Hematopoietic multipotent progenitor cell treated with erythropoietin and hydrocortisone succinate and interleukin-3 and kit ligand, for 6 days (in vitro differentiated cells): ENCODE measurements at places on chromosomes 5 and 9.

DNA sequence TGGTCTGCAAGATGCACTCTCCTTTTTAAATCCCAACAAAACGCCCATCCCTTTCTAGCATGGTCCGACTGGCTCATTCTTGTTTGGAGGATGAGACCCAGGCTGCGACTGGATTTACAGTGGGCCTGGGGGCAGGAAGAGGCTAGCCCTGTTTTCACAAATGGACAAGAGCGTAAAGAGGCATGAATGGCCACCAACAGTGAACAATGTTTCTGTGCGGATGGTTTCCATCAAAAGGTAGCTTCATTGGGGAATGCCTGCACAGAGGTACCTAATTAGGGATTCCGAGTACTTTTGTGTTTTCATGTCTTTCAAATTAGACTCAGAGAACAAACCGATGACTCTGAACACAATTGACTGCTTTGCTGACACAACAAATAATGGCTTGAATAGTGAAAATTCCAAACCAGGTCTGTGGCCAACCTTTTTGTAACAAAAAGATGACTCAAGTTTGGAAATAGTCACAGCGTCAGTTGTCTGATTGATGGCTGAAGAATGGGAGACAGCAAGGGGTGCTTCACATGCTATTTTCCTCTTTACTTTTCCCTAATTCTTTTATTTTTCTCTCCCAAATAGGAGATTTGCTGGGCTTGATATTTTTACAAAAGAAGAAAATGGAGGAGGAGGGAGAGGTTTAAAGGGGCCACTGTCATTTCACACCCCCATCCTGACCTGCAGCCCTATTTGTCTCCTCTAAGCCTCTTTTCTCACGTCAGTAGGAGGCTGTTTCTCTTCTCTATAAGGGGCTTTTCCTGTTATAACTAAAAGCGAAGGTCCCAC is 208.1 kb upstream of the S1PR3 start:
- DNase-seq, result no peak

GRCh38 chr5:138770291-138770690 is 17.1 kb downstream of the CTNNA1 start:
- no peak for DNase-seq

DNA sequence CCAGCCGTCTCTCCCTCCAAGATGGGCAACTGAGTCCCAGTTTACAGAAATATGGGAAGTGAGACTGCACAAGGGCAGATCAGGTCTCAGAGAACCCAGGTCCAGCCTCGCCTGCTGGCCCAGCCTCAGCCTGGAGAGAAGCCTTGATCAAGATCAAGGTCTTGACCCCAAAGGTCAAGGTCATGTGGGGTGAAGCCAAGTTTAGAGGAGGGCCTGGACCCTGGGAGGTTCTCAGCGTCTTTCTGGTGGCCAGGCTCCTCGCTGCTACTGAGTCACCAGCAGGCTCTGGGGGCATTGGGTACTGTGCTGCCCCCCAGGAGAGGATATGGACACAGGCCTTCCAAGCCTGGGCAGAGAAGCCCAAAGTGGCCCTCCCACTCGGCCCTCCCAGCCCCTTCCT is 8.8 kb downstream of the IPPK start:
- DNase-seq, result no peak

- no peak for DNase-seq
Observed at GRCh38 chr5:27590503-27590902, 552.1 kb upstream of the CDH9 start.

DNA sequence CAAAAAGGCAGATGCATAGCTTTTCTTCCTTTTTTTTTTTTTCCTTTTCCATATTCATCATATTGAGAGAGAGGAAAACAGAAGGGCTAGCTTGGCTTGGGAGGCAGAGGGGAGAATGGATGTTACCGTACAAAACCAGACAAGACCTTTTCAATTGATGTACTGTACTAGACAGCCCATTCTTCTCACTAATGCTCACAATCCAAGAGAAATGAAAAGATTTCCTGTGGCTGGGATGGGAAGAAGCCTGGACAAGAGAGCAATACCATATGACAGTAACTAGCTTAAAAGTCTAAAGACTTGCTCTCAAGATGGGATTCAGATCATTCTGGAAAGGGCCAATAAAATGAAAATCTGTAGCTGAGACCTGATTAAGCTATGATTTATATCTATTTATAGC is 3.4 kb downstream of the CEMIP2 start:
- DNase-seq, result no peak

DNA sequence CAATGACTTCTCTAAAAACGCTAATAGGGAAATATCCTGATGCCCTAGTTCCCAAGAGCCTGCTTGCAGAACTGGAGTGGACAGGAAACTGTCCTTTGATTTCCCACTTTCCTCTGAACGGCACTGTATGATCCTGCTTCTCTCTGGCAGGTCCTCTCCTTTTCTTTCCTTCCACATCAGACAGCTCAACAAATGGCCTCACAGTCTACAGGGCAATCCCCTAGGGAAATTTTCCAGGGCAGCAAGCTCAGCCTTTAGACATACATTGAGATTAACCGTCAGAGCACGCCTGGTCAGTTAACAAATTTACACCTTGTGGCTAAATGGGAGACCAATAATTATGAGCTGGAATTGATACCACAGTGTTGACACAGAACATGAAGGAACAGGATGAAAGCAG is 164.9 kb downstream of the SLC24A2 start:
- no peak for DNase-seq

GRCh38 chr9:121947775-121948174 is 145.3 kb downstream of the TTLL11 start:
- DNase-seq, result no peak

DNA sequence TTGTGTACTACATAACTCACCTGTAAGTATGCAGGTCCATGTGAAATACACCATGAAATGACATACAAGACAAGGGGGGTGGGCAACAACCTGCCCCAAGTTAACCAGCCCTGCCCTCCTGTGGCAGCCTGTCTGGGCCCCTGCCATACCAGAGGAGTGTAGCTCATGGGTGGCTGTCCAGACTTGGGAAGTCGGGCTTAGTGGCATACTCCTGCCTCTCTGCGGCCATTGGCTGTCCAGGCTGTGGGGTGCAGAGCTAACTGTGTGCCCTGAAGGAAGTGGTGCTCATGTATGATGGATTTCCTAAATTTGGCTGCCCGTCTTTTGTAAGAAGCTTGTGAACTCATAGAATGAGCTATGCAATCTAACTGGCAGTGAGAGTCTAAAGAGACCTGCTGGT is 47.0 kb downstream of the GPR107 start:
- DNase-seq, result no peak

DNA sequence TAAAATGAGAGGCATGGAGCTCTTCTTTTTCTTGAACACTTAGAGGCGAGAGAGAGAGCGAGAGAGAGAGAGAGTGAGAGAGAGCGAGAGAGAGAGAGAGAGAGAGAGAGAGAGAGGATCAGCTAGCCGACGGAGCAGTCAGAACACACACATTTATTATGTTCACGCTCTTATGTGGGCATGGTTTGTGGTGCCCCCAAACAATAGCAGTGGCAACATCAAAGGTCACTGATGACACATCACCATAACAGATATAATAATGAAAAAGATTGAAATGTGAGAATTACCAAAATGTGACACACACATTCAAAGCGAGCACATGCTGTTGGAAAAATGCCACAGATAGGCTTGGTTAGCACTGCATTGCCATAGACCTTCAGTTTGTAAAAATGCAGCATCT is 116.1 kb downstream of the KDM4C start:
- DNase-seq, result no peak

GRCh38 chr5:2261004-2261703 is 378.4 kb upstream of the IRX4 start:
- DNase-seq, result no peak

- no peak for DNase-seq
Observed at GRCh38 chr9:137943655-137944054, 66.1 kb downstream of the CACNA1B start.

DNA sequence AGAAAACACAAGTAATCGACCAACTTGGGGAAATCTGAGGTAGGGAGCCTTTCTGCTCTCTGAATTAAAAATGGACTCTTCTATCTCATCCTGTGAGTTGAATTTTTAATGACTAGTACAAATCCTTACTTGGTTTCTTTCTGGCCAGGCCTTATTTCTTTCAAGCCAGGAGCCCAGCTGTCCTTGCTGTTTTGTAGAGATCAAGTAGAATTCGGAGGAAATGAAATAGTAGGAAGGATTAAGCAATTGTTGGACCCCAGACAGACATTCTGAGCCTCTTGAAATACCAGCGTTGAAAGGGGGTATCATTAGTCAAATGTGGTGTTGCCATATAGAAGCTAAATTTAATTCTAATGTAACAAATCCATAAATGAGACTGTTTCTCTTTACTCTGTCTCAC is 53.7 kb upstream of the SMIM15 start:
- no peak for DNase-seq

GRCh38 chr5:12292610-12293204 is 388.5 kb upstream of the CTNND2 start:
- DNase-seq, result peak; percentile 54

DNA sequence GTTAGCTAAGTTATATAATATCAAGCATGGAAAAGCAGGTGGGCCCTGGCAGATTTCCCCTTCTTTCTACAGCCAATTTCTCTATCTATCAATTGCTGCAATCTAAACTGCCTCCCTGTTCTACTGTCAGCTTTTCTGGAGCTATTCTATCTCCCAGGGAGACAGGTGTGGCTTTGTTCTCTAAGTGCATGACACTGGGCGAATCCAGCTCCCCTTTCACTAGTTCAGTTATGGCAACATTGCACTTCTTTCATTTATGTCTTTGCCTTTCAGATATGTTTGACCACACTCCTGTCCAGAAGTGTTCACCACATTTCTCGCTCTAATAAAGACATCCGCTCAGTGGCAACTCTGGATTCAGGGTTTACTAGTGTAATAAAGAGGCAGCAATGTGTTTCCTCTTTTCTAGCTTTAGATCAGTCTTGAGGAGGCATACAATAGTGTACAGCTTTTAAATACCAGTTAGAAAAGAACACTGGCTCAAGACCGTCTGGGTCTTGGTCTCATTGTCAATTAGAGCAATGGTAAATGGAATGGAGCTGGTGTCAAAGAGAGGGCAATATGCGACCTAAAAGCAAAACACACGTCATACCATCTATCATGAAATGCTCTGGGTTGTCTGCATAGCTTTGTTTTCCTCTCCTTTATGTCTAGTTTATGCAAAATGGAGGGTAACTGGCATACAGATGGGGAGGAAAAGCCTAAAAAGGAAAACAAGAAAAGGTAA is 197.0 kb downstream of the SLF1 start:
- DNase-seq, result no peak

GRCh38 chr5:124176692-124177091 is 569.7 kb downstream of the ZNF608 start:
- no peak for DNase-seq

DNA sequence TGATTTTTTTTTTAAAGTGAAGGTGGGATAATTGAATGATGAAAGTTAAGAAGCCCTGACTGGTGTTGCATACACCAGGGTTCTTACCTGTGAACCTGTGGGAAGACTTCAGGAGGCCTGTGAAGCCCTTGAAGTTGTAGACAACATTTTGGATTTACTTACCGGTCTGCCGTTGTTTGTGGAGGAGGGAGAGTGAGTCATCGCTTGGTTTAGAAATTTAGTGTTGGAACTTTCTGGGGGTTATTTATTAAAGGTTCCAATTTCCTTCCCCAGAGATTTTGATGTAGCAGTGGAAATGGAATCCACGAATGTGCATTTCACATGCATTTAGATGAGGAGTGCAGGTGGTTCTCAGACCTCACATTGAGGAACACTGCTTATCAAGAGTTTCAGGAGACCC is 49.6 kb downstream of the ARHGAP26 start:
- no peak for DNase-seq

DNA sequence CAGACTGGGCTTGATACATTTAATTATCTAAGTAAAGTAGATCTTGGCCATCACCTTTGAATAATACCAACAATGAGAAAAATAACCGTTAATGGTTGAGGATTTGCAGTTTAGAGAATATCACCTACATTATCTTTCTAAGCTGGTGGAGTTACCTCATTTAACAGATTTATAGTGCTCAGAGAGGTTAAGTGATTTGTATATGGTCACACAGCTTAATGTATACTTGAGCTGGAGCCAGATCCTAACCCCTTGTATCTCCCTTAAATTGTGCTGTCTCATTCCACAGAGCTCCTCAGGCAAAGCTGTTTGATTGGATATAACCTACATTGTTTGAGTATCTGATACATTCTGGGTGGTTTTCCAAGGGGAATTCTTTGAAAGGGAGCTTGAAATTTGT is 57.8 kb downstream of the INSYN2B start:
- DNase-seq, result no peak

- DNase-seq, result no peak
Observed at GRCh38 chr5:102759700-102760099, 4.6 kb downstream of the PAM start.

- DNase-seq, result no peak
Observed at GRCh38 chr5:56746553-56747339, 68.6 kb upstream of the MAP3K1 start.

DNA sequence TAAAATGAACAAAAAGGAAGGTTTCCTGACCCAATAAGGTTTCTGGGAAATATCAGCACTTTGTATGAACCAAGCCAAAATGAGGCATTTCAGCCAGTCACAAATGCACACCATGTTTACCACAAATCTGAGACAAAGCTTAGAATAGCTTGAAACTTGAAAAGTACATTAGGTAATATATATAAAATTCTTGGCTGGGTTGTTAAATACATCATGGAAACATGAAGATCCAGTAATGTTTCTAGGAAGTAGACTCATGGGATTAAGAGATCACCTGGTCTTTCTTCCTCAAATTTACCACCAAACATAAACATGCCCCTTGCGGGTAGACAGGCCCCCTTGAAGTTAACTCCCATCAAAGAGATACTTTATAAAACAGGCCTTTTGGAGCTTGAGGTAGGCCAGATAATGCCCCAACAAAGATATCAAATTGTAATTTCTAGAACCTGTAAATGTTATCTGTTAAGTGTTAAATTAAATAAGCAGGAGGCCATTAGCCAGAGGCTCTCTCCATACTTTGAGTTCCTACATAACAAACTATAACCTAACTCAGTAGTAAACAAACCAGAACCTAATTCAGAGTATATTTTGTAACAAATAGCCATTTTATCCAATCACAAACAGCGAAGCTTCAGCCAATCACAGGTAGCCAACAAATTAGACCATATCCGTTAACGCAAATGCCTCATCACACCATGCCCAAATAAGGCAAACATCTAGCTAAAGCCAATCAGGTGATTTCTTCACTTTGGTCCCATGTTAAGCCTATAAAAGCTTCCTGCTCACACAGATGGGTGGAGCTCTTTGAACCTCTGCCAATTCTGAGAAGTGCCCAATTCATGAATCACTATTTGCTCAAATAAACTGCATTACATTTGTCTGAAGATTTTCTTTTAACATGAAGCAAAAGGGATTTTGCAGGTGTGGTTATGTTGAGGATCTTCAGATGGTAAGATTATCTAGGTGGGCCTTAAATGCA is 127.9 kb upstream of the TARS1 start:
- peak; percentile 41 for DNase-seq
